Airway epithelial cell (primary cell): ENCODE measurements at places on chromosomes 3 and 15. TPM values are rescaled to one million over a fixed set of nuclear protein-coding genes. Genes with fewer than 3 reads are reported as not detected.

Gene GPX1
- 357 and 397 TPM in 2 replicates for total RNA-seq

Gene DPH3
- total RNA-seq, result 9.5 and 10.0 TPM in 2 replicates

Gene COL6A5
- total RNA-seq, result not detected in 2 replicates

Gene PPP1R14D
- not detected in 2 replicates for total RNA-seq

Gene ZNF80
- not detected in 2 replicates for total RNA-seq

Gene ALPK3
- 0.28 and 0.42 TPM in 2 replicates for total RNA-seq

Gene CORO2B
- total RNA-seq, result 0.19 and 0.21 TPM in 2 replicates

Gene HCN4
- total RNA-seq, result not detected in 2 replicates

Gene LYSMD2
- total RNA-seq, result 5.1 and 7.0 TPM in 2 replicates

Gene SLC22A13
- 0.07 TPM in 1 of 2 replicates, not detected in the other for total RNA-seq

Gene IL20RB
- 46.2 and 56.7 TPM in 2 replicates for total RNA-seq

Gene SLC27A2
- 4.4 and 7.3 TPM in 2 replicates for total RNA-seq

Gene BSN
- total RNA-seq, result 0.05 and 0.07 TPM in 2 replicates

Gene NMNAT3
- total RNA-seq, result 1.2 and 2.5 TPM in 2 replicates

Gene PPM1M
- total RNA-seq, result 0.65 and 0.99 TPM in 2 replicates

Gene CCDC54
- not detected in 2 replicates for total RNA-seq

Gene TFDP2
- 52.3 and 91.3 TPM in 2 replicates for total RNA-seq

Gene MINAR1
- 0.14 and 0.28 TPM in 2 replicates for total RNA-seq

Gene XRN1
- 10.3 and 12.3 TPM in 2 replicates for total RNA-seq

Gene TTC23
- 14.4 and 15.9 TPM in 2 replicates for total RNA-seq

Gene MYL3
- total RNA-seq, result not detected in 2 replicates

Gene ZDHHC19
- not detected in 2 replicates for total RNA-seq

Gene ANKRD34C
- total RNA-seq, result not detected in 2 replicates

Gene INO80
- total RNA-seq, result 8.7 and 16.7 TPM in 2 replicates

Gene TRH
- total RNA-seq, result not detected in 2 replicates

Gene CYP1A1
- 8.0 and 10.3 TPM in 2 replicates for total RNA-seq

Gene GPR62
- total RNA-seq, result 0.23 TPM in 1 of 2 replicates, not detected in the other

Gene PAQR9
- not detected in 2 replicates for total RNA-seq

Gene CFAP100
- not detected in 2 replicates for total RNA-seq

Gene ACP3
- total RNA-seq, result 3.6 and 4.4 TPM in 2 replicates

Gene AGBL1
- not detected in 2 replicates for total RNA-seq

Gene ITGB5
- 102 and 209 TPM in 2 replicates for total RNA-seq

Gene SUSD5
- 0.88 and 1.1 TPM in 2 replicates for total RNA-seq

Gene EIF4E3
- 2.2 and 6.0 TPM in 2 replicates for total RNA-seq

Gene ABI3BP
- 0.28 and 2.1 TPM in 2 replicates for total RNA-seq

Gene NT5DC2
- total RNA-seq, result 237 and 246 TPM in 2 replicates

Gene NPAP1
- not detected in 2 replicates for total RNA-seq

Gene ZNF502
- 1.7 and 2.9 TPM in 2 replicates for total RNA-seq

Gene COMMD2
- total RNA-seq, result 15.9 and 22.0 TPM in 2 replicates

Gene GPR27
- 0.19 and 0.63 TPM in 2 replicates for total RNA-seq

Gene ABCC5
- 19.2 and 23.5 TPM in 2 replicates for total RNA-seq

Gene STIMATE
- 11.9 and 13.8 TPM in 2 replicates for total RNA-seq

Gene KIF7
- 1.9 and 2.9 TPM in 2 replicates for total RNA-seq

Gene CPEB1
- total RNA-seq, result not detected in 2 replicates
